Dermis microvascular lymphatic vessel endothelial cell (primary cell): ENCODE measurements at places on chromosomes 7 and 10. TPM values are rescaled to one million over a fixed set of nuclear protein-coding genes. Genes with fewer than 3 reads are reported as not detected.

Gene ANKRD61
- under 0.01 and 0.25 TPM in 2 replicates for total RNA-seq

Gene PNLIP
- not detected in 2 replicates for total RNA-seq

Gene CPED1
- total RNA-seq = 0.77 and 1.0 TPM in 2 replicates

Gene NEUROD6
- not detected in 2 replicates for total RNA-seq

Gene PRPF18
- total RNA-seq = 15.9 and 19.0 TPM in 2 replicates

Gene FKBP6
- not detected in 2 replicates for total RNA-seq

Gene SPDYE1
- total RNA-seq = not detected in 2 replicates

Gene RNF133
- total RNA-seq = 0.51 and 1.0 TPM in 2 replicates

Gene DLX5
- total RNA-seq = not detected in 2 replicates

Gene CABCOCO1
- total RNA-seq = not detected in 2 replicates

Gene TRPV5
- total RNA-seq = not detected in 2 replicates

Gene ANK3
- total RNA-seq = 0.51 and 0.77 TPM in 2 replicates

Gene C10orf105
- total RNA-seq = under 0.01 TPM in 1 of 2 replicates, not detected in the other

Gene CALCR
- not detected in 2 replicates for total RNA-seq

Gene GPR26
- not detected in 2 replicates for total RNA-seq

Gene NRG3
- 8.2 and 19.1 TPM in 2 replicates for total RNA-seq

Gene NOS3
- total RNA-seq = 28.4 and 31.6 TPM in 2 replicates

Gene OR2A12
- total RNA-seq = not detected in 2 replicates

Gene KIAA1549
- 1.9 and 3.3 TPM in 2 replicates for total RNA-seq

Gene GLRX3
- 65.2 and 72.0 TPM in 2 replicates for total RNA-seq

Gene CPA1
- not detected in 2 replicates for total RNA-seq

Gene TEX36
- not detected in 2 replicates for total RNA-seq

Gene SFXN4
- 9.4 and 11.8 TPM in 2 replicates for total RNA-seq

Gene SPDYE2B
- total RNA-seq = not detected in 2 replicates

Gene MCM7
- 54.0 and 106 TPM in 2 replicates for total RNA-seq
